ENCODE measurements at places on chromosomes 6 and 20.

- no peak for DNase-seq
These were observed 105.5 kb downstream of the DLL1 start for GRCh38 chr6:170185175-170185978.

DNA sequence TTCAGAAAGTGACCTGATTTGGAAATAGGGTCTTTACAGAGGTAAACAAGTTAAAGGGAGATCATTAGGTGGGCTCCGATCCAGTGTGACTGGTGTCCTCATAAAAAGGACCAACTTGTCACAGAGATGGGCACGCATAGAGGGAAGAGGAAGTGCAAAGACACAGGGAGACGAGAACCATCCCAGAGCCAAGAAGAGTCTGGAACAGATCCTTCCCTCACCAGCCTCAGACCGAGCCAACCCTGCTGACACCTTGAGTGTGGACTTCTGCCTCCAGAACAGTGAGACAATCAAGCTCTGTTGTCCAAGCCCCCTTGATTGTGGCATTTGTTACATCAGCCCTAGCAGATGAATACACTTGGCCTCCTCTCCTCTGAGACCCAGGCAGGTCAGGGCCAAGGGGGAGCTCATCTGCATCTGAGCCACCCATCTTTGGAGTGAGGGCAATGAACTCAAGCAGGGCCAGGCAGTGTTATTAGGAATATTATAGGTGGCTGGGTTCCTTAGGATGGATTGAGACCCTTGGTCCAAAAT lies 22.2 kb upstream of the SCML4 start:
- DNase-seq, result no peak

- DNase-seq, result no peak
These were observed 211.6 kb upstream of the MARCKS start for GRCh38 chr6:113645576-113645970.

DNA sequence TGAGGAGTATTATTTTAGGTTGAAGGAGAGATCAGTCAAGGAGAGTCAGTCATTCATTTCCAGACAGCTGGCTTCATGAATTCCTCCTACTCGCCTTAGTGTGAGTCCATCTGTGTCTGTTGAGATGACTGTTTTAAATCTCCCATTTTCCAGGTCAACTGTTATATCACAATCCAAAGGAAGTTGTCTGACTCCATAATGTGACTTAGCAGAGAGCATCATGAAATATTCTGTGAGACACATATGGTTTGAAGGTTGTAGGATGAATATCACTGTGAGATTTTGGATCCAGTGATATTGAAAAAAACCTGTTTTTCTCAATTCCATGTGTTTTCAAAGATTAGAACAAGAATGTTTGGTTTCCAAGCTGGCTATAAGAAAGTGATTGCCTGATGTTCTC lies 530.2 kb upstream of the MAN1A1 start:
- DNase-seq, result no peak

DNA sequence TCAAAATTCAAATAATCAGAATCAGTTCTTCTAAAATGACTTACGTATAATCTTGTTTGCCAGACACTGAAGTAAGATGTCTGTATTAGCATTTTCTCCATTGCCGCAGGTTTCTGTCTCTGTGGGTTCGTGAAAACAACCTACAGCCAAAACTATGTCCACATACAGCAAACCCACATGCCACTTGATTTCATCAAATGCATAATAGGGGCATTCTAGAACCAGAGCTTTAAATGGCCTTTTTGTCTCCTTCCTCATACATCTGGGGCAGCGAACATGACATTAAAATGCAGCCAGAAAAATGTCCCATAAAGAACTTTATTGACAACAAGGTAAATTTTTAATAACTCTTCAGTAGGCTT lies 90.2 kb upstream of the QKI start:
- DNase-seq, result no peak
